ENCODE measurements at places on chromosomes 7 and 10. TPM values are rescaled to one million over a fixed set of nuclear protein-coding genes. Genes with fewer than 3 reads are reported as not detected.

DNA sequence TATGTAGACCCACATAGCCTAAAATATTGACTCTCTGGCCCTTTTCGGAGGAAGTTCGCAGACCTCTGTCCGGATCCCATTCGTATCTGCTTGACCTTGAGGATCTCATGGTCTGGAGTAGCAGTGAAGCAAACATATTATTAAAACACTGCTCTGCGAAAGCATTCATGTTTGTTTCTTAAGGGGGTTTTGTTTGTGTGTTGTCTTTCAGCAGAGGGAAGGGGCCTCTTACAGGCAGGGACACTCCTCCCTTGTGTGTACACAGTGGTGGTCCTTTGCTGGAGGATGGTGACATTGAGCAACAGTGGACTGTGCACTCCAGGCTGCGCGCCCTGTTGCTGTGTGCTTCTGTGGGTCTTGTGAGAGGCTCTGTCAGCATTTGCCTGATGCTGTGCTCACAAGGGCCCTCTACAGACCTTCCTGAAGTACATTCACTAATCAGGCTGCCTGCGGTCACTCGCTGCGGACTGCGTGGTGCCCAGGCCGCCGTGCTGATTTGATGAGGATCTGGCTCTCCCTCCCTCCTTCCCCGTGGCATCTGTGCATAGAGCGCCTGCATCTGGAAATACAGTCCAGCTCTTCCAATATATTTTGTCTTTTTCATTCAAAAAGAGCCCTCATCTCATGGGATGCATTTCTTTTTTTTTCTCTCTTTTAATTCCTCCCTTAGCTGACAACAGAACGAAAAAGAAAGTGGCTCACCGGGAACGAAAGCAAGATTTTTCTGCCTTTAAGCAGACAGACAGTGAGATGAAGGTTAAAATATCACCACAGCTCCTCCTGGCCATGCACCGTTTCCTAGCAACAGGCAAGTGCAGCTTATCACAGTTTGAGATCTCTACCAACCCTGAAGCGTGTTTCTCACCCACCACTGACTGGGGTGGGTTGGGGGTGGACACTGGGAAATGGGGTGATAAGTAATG is 135.8 kb downstream of the CNNM2 start:
- peak; percentile 47 for DNase-seq
- H3K36me3 ChIP-seq, result peaks cover 11% of the 10 kb centered on the region
- H3K4me3 ChIP-seq, result no peak overlapping the region
- H3K27me3 ChIP-seq, result no peaks in the 10 kb centered on the region
- H3K4me1 ChIP-seq, result peaks cover 12% of the 10 kb centered on the region

DNA sequence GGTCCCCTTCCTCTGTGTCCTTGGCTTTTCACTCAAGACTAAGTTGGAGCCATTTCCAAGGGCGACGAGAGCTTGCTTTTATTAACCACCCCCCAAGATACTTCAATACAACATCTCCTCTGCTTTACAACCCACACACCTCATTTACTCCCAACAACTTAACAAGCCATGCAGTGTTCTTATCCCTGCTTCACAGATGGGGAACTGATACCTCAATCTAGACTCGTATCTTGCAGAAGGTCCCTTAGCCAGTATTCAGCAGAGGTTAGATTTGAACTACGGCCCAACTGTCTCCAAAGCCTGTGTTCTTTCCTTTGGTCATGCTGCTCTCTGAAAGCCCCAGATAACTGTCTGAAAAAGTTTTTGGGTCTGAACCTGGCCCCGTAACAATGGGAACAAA is 444.8 kb downstream of the GRID1 start:
- H3K4me3 ChIP-seq, result no peak overlapping the region
- no peak overlapping the region for H3K27ac ChIP-seq
- H3K4me1 ChIP-seq, result peaks cover 7% of the 10 kb centered on the region
- H3K27me3 ChIP-seq, result peaks cover 2% of the 10 kb centered on the region
- no peak for DNase-seq

- H3K36me3 ChIP-seq, result no peaks in the 10 kb centered on the region
- DNase-seq, result no peak
- H3K27ac ChIP-seq, result no peak overlapping the region
- H3K27me3 ChIP-seq, result no peaks in the 10 kb centered on the region
- no peaks in the 10 kb centered on the region for H3K4me1 ChIP-seq
Observed at GRCh38 chr7:123792547-123792946, 43.7 kb upstream of the WASL start.

- H3K27me3 ChIP-seq, result no peaks in the 10 kb centered on the region
- no peak for DNase-seq
- H3K4me1 ChIP-seq, result no peaks in the 10 kb centered on the region
- H3K27ac ChIP-seq, result no peak overlapping the region
Observed at GRCh38 chr7:120695848-120696247, 162.1 kb downstream of the TSPAN12 start.

- H3K4me1 ChIP-seq, result no peaks in the 10 kb centered on the region
- no peak overlapping the region for H3K27ac ChIP-seq
- no peak overlapping the region for H3K4me3 ChIP-seq
- peaks cover 8% of the 10 kb centered on the region for H3K36me3 ChIP-seq
- DNase-seq, result no peak
- H3K27me3 ChIP-seq, result peaks cover 1% of the 10 kb centered on the region
Observed at GRCh38 chr10:129993621-129994020, 29.5 kb upstream of the EBF3 start.

DNA sequence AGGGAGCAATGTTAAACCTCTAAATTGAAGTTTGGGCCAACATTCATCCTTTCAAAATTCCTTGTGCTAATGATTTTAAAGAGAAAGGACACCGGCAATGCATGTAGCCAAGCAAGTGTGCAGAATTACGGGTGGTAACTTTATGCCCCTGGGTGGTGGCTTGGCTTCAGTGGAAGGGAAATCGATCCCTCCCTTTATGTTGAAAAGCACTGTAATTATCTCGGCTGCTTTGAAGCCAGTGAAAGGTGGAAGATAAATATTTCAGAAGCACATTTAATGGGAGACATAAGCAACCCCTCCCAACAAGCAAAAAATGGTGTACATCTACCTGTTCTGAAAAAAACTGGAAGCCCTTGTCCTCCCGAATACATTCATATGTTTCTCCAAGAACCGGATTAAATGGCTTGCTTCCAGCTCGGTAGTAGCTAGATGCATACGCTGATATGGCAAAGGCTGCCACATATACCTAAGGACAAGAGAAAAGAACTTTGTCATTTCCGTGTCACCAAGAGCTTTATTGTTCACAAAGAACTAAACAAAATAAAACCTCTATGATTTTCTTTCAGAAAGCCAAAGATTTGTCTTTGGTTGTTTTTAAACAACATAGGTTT is 73.3 kb upstream of the GSDME start:
- H3K27me3 ChIP-seq, result no peaks in the 10 kb centered on the region
- H3K4me3 ChIP-seq, result no peak overlapping the region
- DNase-seq, result no peak
- H3K36me3 ChIP-seq, result no peaks in the 10 kb centered on the region

DNA sequence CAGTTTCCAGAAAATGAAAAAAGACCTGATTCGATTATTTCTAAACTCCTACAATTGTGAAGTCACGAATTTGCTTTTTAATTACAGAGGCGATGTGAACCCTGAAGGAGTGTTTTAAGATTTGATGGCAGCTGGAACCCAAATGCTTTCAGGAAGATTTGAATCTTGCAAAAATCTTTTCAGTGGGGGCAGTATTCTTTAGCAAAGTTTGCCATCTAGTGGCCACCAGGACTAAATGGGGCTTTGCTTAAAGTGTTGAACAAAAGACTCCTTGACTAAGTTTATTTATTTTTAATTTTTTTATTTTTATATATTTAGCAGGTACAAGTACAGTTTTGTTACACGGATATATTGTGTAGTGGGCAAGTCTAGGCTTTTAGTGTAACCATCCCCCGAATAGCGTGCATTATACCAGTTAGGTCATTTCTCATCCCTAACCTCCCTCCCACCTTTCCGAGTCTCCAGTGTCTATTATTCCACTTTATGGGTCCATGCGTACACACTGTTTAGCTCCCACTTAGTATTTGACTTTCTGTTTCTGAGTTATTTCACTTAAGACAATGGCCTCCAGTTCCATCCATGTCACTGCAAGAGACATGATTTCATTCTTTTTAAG is 98.8 kb downstream of the CACNB2 start:
- no peak for DNase-seq
- H3K27ac ChIP-seq, result no peak overlapping the region
- no peak overlapping the region for H3K4me3 ChIP-seq
- no peaks in the 10 kb centered on the region for H3K4me1 ChIP-seq
- no peaks in the 10 kb centered on the region for H3K36me3 ChIP-seq
- peaks cover 4% of the 10 kb centered on the region for H3K27me3 ChIP-seq

- DNase-seq, result no peak
- H3K27me3 ChIP-seq, result peaks cover 2% of the 10 kb centered on the region
- peak overlapping the region; percentile 59 for H3K27ac ChIP-seq
- peak overlapping the region; percentile 92 for H3K4me3 ChIP-seq
- peaks cover 4% of the 10 kb centered on the region for H3K36me3 ChIP-seq
Observed at GRCh38 chr7:1136841-1137516, 23.0 kb downstream of the ZFAND2A start.

DNA sequence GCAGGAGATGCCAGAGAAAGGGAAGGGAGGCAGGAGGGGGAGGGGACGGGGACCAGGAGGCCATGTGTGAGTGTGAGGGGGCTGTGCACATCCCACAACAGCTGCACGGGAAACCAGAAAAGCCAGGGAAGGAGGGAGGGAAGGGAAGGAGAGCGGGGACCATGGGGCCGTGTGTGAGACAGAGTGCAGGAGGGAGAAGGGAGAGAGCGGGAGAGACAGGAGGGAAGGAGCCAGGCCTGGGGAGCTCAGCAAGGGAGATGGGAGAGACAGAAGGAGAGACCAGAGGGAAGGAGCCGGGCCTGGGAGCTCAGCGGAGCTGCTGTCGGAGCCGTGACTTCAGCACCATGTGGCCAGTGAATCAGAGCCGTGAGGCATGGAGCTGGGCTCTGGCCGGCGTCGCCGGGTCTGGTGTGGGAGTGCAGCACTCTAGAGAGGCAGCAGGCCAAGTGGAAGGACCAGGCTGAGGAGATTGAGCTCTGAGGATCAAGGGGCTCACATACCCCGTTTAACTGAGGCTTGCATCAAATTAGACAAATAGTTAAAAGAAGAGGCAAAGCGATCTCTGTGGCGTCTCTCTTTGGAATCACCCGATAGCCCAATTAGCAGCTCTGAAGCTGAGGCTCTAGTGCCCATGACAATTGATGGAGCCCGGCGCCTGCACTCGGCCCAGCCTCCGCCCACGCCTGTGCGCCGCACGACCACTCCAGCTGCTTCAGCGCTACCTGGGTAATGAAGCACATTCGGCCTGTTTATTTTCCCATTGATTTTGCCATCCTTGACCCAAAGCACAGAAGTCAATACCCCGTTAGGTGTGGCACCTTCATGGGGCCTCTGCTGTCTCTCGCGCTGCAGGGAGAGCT is 150.4 kb downstream of the MAD1L1 start:
- H3K4me1 ChIP-seq, result peaks cover 49% of the 10 kb centered on the region
- peaks cover 11% of the 10 kb centered on the region for H3K27me3 ChIP-seq
- H3K36me3 ChIP-seq, result peaks cover 8% of the 10 kb centered on the region
- peak; percentile 65 for DNase-seq

- no peaks in the 10 kb centered on the region for H3K36me3 ChIP-seq
- DNase-seq, result no peak
- H3K27me3 ChIP-seq, result peaks cover 3% of the 10 kb centered on the region
- no peaks in the 10 kb centered on the region for H3K4me1 ChIP-seq
- H3K4me3 ChIP-seq, result no peak overlapping the region
- no peak overlapping the region for H3K27ac ChIP-seq
Observed at GRCh38 chr10:122010405-122011050, 21.6 kb downstream of the TACC2 start.

GRCh38 chr7:93902777-93903423 is 3.5 kb upstream of the GNGT1 start:
- no peak overlapping the region for H3K27ac ChIP-seq
- H3K4me3 ChIP-seq, result no peak overlapping the region
- H3K27me3 ChIP-seq, result no peaks in the 10 kb centered on the region
- no peaks in the 10 kb centered on the region for H3K36me3 ChIP-seq
- H3K4me1 ChIP-seq, result no peaks in the 10 kb centered on the region

- H3K4me3 ChIP-seq, result no peak overlapping the region
- H3K36me3 ChIP-seq, result peaks cover 14% of the 10 kb centered on the region
- no peak overlapping the region for H3K27ac ChIP-seq
- DNase-seq, result no peak
- no peaks in the 10 kb centered on the region for H3K27me3 ChIP-seq
Observed at GRCh38 chr7:99120501-99120900, 23.4 kb downstream of the SMURF1 start.

- no peak for DNase-seq
- no peak overlapping the region for H3K27ac ChIP-seq
- no peak overlapping the region for H3K4me3 ChIP-seq
- H3K27me3 ChIP-seq, result peaks cover 7% of the 10 kb centered on the region
- H3K4me1 ChIP-seq, result peaks cover 2% of the 10 kb centered on the region
- no peaks in the 10 kb centered on the region for H3K36me3 ChIP-seq
Observed at GRCh38 chr10:43252783-43253341, 14.0 kb downstream of the RASGEF1A start.

GRCh38 chr10:106935978-106936451 is 228.5 kb downstream of the SORCS1 start:
- no peak overlapping the region for H3K27ac ChIP-seq
- H3K27me3 ChIP-seq, result no peaks in the 10 kb centered on the region
- H3K36me3 ChIP-seq, result no peaks in the 10 kb centered on the region
- DNase-seq, result no peak
- no peaks in the 10 kb centered on the region for H3K4me1 ChIP-seq

DNA sequence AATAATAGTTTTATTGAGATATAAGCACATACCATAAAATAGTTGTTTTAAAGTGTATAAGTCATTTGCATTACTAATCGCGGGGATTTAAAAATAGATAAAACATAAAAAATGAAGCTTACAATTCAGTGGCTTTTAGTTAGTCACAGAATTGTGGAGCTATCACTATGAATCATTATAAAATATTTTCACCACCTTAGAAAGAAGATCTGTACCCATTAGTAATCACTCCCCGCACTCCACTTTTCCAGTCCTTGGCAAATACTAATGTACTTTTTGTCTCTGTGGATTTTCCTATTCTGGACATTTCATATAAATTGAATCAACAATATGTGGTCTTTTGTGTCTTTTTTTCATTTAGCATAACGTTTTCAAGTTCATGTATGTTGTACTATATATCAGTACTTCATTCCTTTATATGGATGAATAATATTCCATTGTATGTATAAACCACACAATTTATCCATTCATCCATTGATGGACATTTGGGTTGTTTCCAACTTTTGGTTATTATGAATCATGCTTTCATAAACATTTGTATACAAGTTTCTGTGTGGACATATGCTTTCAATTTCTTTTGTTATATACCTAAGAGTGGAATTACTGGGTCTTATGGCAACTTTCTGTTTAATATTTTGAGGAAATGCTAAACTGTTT is 162.5 kb downstream of the MAGI2 start:
- no peaks in the 10 kb centered on the region for H3K27me3 ChIP-seq
- no peak overlapping the region for H3K27ac ChIP-seq
- H3K4me3 ChIP-seq, result no peak overlapping the region
- no peak for DNase-seq
- H3K4me1 ChIP-seq, result no peaks in the 10 kb centered on the region

GRCh38 chr10:44752451-44753441 is 158.4 kb upstream of the TMEM72 start:
- no peaks in the 10 kb centered on the region for H3K36me3 ChIP-seq
- H3K27ac ChIP-seq, result no peak overlapping the region
- H3K4me3 ChIP-seq, result no peak overlapping the region
- no peak for DNase-seq
- no peaks in the 10 kb centered on the region for H3K4me1 ChIP-seq
- no peaks in the 10 kb centered on the region for H3K27me3 ChIP-seq

GRM3 gene
- not detected for total RNA-seq

HTR5A gene
- total RNA-seq, result 0.20 TPM

MRPL32 gene
- total RNA-seq, result 56.2 TPM

PAPSS2 gene
- 4.7 TPM for total RNA-seq

CACNB2 gene
- total RNA-seq, result 3.2 TPM

PVRIG gene
- total RNA-seq, result not detected

ZNRF2 gene
- total RNA-seq, result 16.7 TPM

CCDC7 gene
- total RNA-seq, result 6.7 TPM

CCDC3 gene
- 13.8 TPM for total RNA-seq

SPACDR gene
- 1.7 TPM for total RNA-seq

Data from glutamatergic neuron (in vitro differentiated cells).